Esophagus mucosa (tissue), 1 donor: ENCODE measurements at places on chromosomes 7 and 10.

DNA sequence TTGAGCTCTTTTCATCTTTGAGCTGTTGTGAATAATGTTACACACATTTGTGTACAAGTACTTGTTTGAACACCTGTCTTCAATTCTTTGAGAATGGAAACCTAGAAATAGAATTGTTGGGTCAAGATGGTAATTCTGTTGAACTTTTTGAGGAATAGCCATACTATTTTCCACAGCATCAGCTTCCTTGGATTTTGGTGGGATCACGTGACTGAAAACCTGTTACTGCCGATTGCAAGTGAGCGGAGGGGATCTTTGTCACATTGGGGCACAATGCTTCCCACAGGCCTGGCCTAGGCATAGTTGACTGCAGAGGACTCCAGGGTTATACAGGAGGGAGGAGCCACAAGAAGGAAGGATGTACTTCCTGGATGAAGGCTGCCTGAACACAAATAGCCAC, 21.3 kb upstream of the CACUL1 start:
- no peak for ATAC-seq

DNA sequence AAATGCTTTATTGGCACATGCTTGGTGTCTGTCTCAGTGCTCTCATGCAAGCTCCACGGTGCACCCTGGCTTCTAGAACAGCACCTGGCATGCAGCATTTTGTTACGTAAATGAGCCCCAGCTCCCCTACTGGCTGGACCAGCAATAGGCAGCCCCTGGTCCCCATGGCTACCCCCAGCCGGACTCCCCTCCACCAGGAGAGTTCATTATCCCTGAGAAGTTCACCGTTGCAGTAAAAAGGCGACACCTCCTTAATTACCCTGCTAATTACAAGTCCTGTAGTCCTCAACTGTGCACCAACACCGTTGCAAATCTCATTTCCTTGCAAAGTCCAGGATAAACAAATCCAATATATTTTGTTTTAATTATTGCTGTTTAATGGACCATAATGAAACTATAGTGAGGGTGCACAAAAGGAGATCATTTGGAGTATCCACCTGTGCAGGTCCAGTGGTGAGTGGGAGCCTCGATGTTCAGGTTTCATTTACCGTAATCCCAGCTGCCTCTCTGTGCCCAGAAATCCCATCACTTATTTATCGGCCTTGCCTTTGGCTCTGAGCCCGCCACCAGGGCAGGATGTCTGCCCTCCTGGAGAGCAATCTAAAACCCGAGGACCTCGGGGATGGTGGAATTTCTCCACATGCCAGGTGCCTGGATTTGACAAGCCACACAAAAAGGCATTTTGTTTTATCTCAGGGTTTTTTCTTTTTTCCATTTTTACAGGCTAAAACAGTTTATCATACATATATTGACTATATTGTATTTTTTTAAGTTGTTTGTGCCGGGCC, 12.8 kb upstream of the DRGX start:
- ATAC-seq: no peak

- no peak for ATAC-seq
Observed at GRCh38 chr7:40658729-40659128, 523.9 kb downstream of the SUGCT start.

DNA sequence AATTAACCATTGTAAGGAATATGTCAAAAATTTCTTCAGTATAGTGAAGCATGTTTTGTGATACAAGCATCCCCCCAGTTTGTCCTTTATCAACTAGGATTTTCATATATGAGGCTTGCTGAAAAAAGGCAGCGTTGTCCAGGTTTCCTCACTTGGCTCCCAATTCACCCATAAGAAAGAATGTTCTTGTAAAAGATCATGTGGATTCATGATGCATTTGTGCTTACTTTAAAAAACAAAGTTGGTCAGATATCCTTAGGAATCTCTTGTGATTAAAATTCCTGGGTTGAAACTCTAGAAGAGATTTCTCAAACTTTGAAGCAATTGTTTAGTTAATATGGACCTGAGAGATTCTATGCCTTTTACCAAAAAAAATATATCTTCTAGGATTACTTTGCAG, 181.8 kb downstream of the KIAA1217 start:
- no peak for ATAC-seq

GRCh38 chr10:14926061-14926470, 27.8 kb downstream of the DCLRE1C start:
- ATAC-seq: peak; percentile 81

GRCh38 chr7:140559410-140559809, 80.1 kb upstream of the MKRN1 start:
- no peak for ATAC-seq

GRCh38 chr10:53664282-53665019, 891.9 kb upstream of the MBL2 start:
- no peak for ATAC-seq

DNA sequence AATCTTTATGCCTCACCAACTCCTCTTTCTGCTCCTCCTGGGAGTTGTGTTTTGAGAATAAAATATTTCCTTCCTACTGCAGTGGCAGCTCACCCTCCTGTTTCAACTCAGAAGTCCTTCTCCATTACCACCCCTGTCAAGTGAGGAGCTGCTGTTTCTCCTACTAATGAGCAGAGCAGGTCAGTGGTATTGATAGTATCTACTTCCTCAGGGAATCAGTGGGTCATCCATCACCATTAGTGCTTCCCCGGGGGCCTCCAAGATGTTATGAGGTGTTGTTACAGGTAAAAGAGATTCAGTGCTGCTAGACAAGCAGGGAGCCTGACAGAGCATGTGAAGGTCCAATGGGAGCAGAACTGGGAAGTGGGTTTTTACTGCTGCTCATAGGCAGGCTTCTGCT, 795.2 kb downstream of the REEP3 start:
- ATAC-seq: no peak

- no peak for ATAC-seq
Observed at GRCh38 chr10:28587970-28588290, 55.0 kb downstream of the WAC start.

DNA sequence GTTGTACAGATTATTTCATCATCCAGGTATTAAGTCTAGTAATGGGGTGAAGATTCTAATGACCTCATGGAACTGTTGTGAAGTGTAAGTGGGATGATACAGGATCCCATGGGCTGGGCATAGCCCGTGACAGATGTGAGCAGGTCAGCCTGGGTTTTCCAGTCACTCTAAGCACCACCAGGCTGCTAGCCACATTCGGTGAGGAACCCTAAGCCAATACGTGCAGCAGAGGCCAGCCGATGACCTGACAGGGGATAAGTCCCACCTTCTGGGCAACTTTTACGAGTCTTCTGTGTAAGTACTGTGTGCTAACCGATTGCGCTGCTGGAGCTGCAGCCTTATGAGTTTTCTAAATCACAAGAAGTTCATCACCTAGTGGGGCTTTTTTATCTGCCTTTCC, 7.3 kb downstream of the ZNF503 start:
- ATAC-seq: peak; percentile 8

DNA sequence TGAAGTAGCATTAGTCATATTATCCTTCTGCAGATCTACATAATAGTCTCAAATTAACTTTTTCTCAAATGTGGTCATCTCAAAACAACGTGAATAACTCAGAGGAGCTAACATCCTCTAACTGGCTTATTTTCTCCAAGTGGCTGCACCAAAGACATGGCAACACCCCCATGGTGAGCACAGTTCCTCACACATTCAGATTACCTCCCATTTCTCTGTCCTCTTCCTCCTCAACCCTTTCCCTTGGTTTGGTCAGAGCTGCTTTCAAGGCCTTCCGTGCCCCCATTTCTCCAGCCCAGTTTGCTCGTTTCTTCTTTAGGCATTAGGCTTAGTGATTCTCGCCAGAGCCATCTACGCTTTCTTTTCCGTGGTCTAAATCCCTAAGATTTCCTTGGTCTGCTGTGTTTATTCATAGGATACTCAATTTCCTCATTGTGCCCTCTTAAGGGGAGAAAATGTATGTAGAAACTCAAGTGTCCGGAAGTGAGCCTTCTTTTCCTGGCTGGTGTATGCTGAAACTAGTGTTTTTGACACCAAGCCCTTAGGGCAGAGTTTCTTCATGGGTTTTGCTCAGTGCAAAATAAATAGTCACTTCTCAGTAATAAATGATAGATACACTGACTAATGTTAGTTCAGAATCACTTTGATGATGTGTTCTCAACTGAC, 2.6 kb downstream of the MET start:
- no peak for ATAC-seq

DNA sequence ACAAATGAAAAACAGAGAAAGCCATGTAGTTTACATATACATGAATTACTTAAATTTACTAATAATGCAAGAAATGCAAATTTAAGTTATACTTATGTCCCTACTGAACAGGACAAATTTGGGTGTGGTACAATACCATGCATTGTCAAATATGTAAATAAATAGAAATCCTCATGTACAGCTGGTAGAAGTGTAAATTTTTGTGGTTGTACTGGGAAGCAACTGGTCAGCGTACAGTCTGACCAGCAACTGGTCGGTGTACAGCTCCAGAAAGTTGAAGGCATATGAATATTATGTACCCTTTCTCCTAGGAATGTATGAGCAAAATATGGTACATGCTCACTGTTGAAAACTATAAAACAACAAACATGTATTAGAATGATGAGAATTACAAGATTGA, 93.9 kb upstream of the TMEM106B start:
- no peak for ATAC-seq

- ATAC-seq: no peak
Observed at GRCh38 chr7:102291056-102291915, 4.6 kb downstream of the SH2B2 start.

DNA sequence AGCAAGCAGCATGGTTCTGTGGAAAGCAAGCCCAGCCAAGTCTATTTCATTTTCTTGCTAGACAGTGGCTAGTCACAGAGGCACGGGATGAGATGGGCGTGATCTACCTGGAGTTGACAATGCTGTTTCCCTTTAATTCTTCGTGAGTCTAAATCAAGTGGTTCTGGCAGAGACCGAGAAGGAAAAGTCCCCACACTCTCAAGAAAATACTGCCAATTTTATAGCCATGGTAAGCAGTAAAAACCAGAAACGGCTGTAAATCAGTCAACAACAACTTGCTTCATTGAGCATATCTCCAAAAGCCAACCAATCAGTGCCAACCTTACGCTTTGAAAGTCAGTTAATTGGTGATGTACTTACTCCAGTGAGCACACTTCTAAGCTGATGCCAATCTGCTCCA, 223.4 kb downstream of the SEC23IP start:
- peak; percentile 70 for ATAC-seq

DNA sequence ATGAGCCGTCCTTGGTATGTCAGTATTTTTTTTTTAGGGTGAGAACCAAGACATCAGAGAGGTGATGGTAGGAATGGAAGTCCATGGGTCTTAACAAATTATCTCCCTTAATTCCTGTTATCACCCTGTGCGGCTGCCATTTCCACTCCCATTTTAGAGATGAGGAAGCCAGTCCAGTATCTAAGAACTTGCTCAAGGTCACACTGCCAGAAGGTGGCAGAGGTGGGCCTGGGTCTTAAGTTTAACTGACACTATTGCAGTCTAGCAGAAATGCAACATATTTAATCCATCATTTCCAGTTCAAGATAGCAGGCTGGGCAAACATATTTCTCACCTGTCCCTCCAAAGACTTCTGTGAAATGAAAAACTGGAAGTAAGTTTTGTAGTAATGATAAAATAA, 108.3 kb downstream of the GLI3 start:
- no peak for ATAC-seq

- no peak for ATAC-seq
Observed at GRCh38 chr7:129443612-129444011, 9.4 kb downstream of the STRIP2 start.

DNA sequence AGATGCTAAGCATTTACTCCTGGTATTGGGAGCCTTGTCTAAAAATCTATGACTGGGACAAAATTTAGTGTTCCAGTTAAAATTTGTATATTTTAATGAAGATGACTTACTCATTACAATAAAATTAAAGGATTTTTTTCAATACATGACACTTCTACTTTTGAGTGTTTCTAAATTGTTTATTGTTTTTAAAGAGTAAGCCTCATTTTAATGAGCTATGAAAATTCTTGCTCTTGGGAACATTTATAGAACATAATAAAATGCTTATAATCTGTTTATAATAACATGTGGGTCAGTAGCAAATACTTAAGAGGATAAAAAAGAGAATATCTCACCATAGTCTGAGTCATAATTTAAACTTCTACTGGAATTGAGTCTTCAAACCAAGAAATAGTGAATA, 149.5 kb downstream of the PLCE1 start:
- no peak for ATAC-seq

GRCh38 chr10:124661660-124662180, 82.5 kb downstream of the FAM53B start:
- ATAC-seq: no peak

GRCh38 chr7:41536122-41536872, 166.6 kb downstream of the INHBA start:
- no peak for ATAC-seq

DNA sequence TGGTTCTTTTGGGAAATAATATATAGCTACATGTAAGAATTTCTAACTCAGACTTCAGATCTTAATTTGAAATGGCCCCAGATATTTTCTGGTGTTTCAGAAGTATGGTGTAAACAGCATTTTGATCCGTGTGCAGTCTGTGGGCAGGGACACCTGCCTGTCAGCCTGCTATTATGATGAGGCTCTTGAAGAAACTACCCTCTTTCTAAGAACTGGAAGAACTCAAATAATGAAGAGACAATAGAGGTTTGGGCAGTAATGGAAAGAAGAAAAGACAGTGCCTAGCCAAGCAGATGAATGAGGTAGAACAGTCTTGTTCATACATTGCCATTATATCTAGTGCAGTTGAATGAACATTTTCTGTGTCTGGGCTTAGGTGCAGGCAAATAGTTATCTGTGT, 256.6 kb downstream of the ARHGAP21 start:
- ATAC-seq: no peak

DNA sequence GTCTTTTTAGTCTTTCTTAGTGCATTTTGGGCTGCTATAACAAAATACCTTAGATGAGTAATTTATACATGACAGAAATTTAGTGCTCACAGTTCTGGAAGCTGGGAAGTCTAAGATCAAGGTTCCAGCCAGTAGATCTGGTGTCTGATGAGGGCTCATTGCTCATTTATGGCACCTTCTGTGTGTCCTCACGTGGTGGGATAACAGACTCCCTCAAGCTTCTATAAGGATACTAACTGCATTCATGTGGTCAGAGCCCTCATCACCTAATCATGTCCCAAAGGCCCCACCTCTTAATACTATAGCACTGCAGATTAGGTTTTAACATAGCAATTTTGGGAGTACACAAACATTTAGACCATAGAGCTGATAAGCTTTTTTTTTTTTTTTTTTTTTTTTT, 80.4 kb downstream of the ZNRF2 start:
- no peak for ATAC-seq

- ATAC-seq: no peak
Observed at GRCh38 chr7:1809070-1809469, 139.0 kb downstream of the ELFN1 start.

- no peak for ATAC-seq
Observed at GRCh38 chr10:102208311-102209035, 17.6 kb upstream of the ELOVL3 start.

GRCh38 chr10:118542745-118543144, 52.7 kb downstream of the PRLHR start:
- ATAC-seq: no peak
